ENCODE measurements at places on chromosomes 3 and 15.
A peak's percentile ranks its signal among the peaks of the same experiment; 100 is the strongest.

DNA sequence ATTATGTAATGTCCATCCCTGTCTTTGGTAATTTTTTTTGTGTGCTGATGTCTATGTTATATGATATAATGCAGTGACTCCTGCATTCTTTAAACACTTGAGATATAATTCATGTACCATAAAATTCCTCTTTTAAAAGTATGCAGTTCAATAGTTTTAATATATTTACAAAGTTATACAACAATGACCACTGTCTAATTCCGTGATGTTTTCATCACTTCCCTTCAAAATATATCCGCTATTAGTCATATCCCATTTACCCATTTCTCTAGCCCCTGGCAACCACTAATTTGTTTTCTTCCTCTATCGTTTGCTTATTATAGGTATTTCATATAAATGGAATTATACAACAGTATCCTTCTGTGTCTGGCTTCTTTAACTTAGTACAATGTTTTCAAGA lies 64.9 kb upstream of the SUCLG2 start:
- no peak for DNase-seq

DNA sequence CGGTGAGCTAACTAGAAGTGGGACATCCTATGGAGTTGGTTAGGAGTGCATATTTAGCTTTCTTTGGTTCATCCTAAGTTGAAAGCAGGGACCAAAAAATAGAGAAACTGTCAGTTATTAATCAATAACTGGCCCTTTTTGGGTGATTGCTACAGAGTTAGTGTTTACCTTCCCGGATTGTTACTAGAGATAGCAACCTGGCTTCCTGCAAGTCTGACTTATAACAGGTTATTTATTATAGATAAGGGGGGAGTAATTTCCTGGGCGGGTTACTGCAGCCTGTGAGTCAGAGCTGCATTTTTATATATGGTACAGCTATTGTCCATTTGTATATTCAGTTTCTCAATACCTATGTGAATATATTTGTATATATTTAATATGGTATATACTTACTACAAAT lies 522.0 kb downstream of the MFSD1 start:
- no peak for DNase-seq

DNA sequence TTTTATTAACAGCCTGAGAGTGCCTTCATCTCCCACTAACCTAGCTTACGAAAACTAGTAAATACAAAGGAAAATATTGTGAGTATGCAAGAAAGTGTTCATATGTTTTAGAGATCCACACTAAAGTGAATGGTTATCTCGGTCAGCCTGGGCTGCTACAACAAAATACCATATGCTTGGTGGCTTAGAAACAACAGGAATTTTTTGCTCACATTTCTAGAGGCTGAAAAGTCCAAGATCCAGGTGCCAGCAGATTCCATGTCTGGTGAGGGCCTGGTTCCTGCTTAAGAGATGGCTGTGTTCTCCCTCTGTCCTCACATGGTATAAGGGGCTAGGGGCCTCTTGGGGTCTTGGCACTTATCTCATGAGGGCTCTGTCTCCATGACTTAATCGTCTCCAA lies 20.5 kb upstream of the SLC30A4 start:
- no peak for DNase-seq

GRCh38 chr3:43923104-43923882 lies 232.6 kb downstream of the ABHD5 start:
- DNase-seq, result no peak

GRCh38 chr3:31043184-31043819 lies 148.8 kb upstream of the GADL1 start:
- peak; percentile 52 for DNase-seq
